ENCODE measurements at places on chromosomes 2 and 18.

DNA sequence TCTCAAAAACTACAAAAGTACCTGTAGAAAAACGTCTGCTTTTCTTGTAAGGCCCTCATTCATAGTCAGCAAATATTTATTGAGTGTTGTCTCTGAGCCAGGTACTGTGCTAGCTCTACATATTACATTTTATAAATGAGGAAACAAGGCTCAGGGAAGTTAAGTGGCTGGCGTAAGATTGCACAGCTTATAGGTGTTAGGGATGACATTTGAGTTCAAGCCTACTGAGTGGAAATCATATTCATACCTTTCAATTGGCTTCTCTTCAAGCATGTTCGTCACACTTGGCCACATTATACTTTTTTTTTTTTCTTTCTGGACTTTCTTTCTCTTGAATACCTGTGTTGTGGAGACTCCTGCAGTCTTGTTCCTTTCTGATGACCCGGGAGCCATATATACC lies 5.9 kb downstream of the NCOA1 start:
- DNase-seq: no peak

- DNase-seq: no peak
These were observed 17.1 kb upstream of the DRC1 start for GRCh38 chr2:26384597-26384996.

DNA sequence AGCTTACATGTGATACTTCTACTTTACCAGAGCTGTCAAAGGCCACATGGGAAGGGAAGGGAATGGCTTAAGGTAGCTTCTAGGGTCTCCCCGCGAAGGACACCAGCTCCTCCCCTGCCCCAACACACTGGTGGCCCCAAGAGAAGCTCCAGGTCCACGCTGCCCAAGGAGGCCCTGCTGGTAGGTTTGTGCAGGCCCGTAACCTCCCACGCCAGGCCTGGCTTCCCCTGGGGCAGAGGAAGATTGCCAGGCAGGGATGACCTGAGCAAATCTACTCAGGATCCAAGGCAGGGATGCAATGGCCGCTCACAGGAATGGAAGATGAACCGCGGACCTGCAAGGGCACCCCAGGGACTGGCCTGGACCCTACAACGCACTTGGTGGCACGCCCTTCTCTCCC lies 205.1 kb downstream of the MGAT5 start:
- no peak for DNase-seq

DNA sequence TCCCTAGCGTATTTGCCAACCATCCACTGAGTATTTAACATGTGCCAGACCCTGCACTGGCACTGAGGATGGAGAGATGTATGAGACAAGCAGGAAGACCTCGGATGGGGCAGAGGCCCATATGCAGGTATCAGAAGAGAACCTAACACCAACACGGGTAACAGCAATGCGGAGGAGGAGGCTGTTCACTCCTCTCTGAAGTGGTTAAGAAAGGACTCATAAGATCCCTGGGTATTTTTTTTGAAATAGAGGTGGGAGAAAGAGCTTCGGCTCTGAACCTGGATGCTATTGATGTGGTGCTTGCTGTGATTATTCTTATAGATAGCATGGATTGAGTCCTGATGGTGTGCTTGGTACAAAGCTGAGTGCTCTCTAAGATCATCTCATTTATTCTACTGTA lies 418.3 kb downstream of the LPIN1 start:
- no peak for DNase-seq

- DNase-seq: no peak
These were observed 1.9 kb downstream of the WDR12 start for GRCh38 chr2:202909394-202910192.

- no peak for DNase-seq
These were observed 311.9 kb downstream of the TXNL1 start for GRCh38 chr18:56326336-56327072.

DNA sequence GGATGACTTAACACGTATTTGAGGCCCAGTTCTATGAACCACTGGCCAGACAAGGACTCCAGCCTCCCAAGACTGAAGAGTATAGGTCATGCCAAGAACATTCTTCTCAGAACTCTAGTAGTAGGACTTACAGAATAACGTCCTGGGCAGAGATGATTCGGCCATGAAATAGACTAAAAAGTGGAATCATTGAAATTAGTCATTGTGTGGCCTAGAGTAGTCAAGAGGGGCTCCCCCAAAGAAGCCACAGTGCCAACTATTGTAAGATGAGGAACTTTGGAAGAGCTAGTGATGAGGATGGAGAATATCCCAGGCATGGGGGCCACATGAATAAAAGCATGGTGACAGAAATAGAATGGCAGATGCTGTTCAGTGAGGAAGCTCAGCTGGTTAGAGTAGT lies 101.1 kb downstream of the TRIB2 start:
- no peak for DNase-seq

GRCh38 chr2:230871361-230872150 lies 6.8 kb downstream of the ITM2C start:
- DNase-seq: no peak
